Diencephalon (tissue), 1 donor: ENCODE measurements at places on chromosomes 1 and 21. TPM values are rescaled to one million over a fixed set of nuclear protein-coding genes. Genes with fewer than 3 reads are reported as not detected.

Gene B3GALT5
- total RNA-seq: 3.2 TPM

Gene RHOU
- 14.1 TPM for total RNA-seq

Gene PTTG1IP
- total RNA-seq: 117 TPM

Gene CYB5RL
- total RNA-seq: 2.5 TPM

Gene DAB1
- total RNA-seq: 12.5 TPM

Gene TTC22
- total RNA-seq: 1.2 TPM

Gene ISG20L2
- 15.7 TPM for total RNA-seq

Gene IVL
- not detected for total RNA-seq

Gene ARMH1
- total RNA-seq: 5.8 TPM

Gene SKI
- 20.3 TPM for total RNA-seq

Gene PDZK1IP1
- not detected for total RNA-seq

Gene EPHB2
- 36.9 TPM for total RNA-seq

Gene SLAMF8
- not detected for total RNA-seq

Gene BGLAP
- not detected for total RNA-seq

Gene ZNF695
- total RNA-seq: 6.0 TPM

Gene OR2M3
- total RNA-seq: 0.46 TPM

Gene SH3BGR
- total RNA-seq: 5.1 TPM

Gene UBAP2L
- total RNA-seq: 66.4 TPM

Gene WNT4
- total RNA-seq: 11.3 TPM

Gene CELA2B
- not detected for total RNA-seq

Gene KCNA3
- 28.8 TPM for total RNA-seq

Gene C4BPA
- not detected for total RNA-seq

Gene C1orf141
- total RNA-seq: 0.69 TPM

Gene CCDC185
- total RNA-seq: 0.23 TPM

Gene MFN2
- total RNA-seq: 59.7 TPM

Gene RAB13
- 9.7 TPM for total RNA-seq

Gene DMRTA2
- total RNA-seq: 0.92 TPM

Gene NBPF4
- total RNA-seq: 0.46 TPM

Gene INSRR
- 0.46 TPM for total RNA-seq

Gene GPR52
- 5.8 TPM for total RNA-seq

Gene SPRR2B
- total RNA-seq: not detected

Gene FASLG
- not detected for total RNA-seq

Gene FRRS1
- 3.7 TPM for total RNA-seq

Gene PPIAL4G
- 0.46 TPM for total RNA-seq

Gene RPTN
- not detected for total RNA-seq

Gene NPPA
- total RNA-seq: 0.69 TPM

Gene ZBTB8B
- 16.4 TPM for total RNA-seq

Gene COL16A1
- total RNA-seq: 12.9 TPM

Gene HTR6
- total RNA-seq: 0.92 TPM
